Ascending aorta (tissue), 2 donors: ENCODE measurements at places on chromosomes 2 and 18. TPM values are rescaled to one million over a fixed set of nuclear protein-coding genes. Genes with fewer than 3 reads are reported as not detected.

- no peak for DNase-seq
- H3K36me3 ChIP-seq, result no peaks in the 10 kb centered on the region
- no peak overlapping the region for H3K4me3 ChIP-seq
- no peaks in the 10 kb centered on the region for H3K4me1 ChIP-seq
- no peak overlapping the region for H3K27ac ChIP-seq
- no peaks in the 10 kb centered on the region for H3K27me3 ChIP-seq
Observed at GRCh38 chr2:139033300-139033699, 253.1 kb upstream of the NXPH2 start.

DNA sequence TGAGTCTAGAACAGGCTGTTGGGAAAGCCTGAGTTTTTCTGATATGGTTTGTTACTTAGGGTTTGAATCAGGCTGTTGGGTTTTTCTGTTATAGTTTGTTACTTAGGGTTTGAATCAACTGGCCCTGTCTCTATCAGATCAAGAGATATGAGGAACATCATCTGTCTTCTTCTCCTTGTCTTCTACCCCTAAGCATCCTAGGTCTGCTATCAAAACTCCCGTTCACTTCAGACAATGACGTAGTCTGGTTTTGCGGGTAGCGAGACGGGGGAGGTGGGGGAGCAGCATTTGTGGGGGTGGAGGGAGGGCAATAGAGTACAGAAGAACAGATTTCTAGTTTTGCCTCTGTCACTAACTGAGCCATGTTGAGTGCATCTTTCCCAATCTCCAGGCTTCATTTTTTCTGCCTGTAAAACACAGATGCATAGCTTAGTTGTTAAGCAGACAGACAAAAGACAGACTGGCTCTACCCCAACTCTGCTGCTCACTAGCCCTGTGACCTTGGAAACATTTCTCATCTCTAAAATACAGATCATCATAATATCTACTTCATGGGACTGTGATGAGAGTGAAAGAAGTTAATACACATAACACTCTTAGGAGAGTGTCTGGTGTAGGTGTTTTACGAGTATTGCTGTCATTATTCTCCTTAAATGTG lies 9.1 kb downstream of the TNP1 start:
- H3K27me3 ChIP-seq, result no peaks in the 10 kb centered on the region
- H3K27ac ChIP-seq, result no peak overlapping the region
- H3K4me3 ChIP-seq, result no peak overlapping the region
- no peak for DNase-seq
- H3K4me1 ChIP-seq, result no peaks in the 10 kb centered on the region

DNA sequence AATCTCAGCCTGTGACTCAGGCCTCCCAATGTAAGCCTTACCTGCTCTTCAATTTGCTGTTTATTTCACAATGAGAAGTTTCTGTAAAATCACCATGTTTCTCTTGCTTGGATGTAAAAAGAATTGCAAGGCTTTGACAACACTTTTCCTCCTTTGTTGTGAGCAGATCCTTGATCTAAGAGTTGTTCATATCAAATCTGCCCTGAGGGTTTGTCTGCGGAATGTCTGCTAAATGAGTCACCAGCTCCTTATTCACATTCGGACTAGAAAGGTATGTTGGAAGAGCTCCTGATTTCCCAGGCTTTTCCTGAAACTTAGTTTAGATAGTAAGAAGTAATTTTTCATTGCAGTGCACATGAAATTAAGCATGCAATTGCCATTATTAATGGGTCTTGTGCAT lies 268.2 kb upstream of the TCF4 start:
- DNase-seq, result no peak
- H3K4me3 ChIP-seq, result no peak overlapping the region
- no peaks in the 10 kb centered on the region for H3K36me3 ChIP-seq
- H3K27me3 ChIP-seq, result no peaks in the 10 kb centered on the region
- H3K27ac ChIP-seq, result no peak overlapping the region

- no peak overlapping the region for H3K27ac ChIP-seq
- no peak for DNase-seq
Observed at GRCh38 chr18:8469544-8470130, 139.6 kb upstream of the RAB12 start.

- no peak overlapping the region for H3K27ac ChIP-seq
- DNase-seq, result no peak
- no peaks in the 10 kb centered on the region for H3K4me1 ChIP-seq
Observed at GRCh38 chr2:108076527-108076926, 90.2 kb downstream of the SLC5A7 start.

DNA sequence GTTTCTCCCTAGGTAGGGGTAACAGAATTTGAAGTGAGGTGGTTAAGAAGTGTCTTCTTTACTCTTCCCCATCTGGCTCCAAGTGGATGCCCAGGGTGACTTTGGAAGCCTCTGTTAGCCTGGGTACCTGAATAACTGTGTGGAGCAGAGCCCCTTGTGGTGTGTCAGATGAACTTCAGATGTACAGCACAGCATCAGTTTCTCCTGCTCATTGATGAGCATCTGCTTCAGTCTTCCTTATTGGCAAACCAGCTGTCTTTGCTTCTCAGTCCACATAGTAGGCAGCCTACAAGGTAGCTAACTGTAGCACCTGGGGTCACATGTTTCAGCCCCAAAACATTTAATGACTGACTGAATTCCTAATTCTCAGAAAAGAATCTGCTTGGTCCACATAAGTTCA lies 56.2 kb upstream of the ATP8B1 start:
- DNase-seq, result no peak
- H3K4me3 ChIP-seq, result no peak overlapping the region
- H3K27me3 ChIP-seq, result no peaks in the 10 kb centered on the region
- no peaks in the 10 kb centered on the region for H3K36me3 ChIP-seq
- no peak overlapping the region for H3K27ac ChIP-seq

DNA sequence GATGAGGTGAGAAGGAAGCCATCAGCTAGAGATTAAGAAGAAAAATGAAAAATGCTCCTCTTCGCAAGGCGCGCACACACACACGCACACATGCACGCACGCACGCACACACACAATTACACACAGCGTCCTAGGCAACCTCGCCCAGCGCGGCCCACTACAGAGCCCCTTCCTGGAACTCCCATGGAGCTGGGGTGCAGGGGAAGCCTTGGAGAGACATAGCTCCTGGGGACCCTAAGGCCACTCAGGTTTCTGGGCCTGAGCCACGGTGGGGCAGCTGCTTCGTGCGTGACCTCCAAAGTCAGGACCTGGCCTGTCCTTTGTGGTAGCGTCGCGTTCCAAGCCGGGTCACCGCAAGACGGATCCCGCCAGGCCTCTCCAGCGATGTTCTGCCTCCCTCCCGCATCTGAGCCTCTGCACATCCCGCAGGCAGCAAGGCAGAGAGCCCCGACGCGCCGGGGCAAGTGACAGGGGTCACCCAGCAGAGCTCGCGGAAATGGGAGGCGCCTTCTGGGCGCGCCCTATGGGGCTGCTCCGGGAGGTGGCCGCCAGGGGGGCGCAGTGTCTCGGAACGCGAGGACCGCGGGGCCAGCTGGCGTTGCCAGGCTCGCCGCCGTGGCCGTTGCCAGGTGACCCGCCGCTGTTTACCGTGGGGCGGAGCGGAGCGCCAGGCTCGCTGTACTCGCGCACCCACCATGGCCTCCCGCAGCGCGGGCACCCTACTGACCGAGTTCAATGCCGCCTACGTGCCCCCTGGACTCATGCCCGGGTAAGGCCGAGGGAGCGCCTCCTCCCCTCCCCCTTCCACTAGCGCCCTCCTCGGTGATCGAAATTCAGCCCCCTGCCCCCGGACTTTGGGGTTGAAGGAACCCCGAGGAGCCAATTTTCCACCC lies 79.0 kb downstream of the CIB4 start:
- DNase-seq, result peak; percentile 63
- H3K27me3 ChIP-seq, result no peaks in the 10 kb centered on the region
- no peak overlapping the region for H3K27ac ChIP-seq
- H3K4me3 ChIP-seq, result peak overlapping the region; percentile 59

DNA sequence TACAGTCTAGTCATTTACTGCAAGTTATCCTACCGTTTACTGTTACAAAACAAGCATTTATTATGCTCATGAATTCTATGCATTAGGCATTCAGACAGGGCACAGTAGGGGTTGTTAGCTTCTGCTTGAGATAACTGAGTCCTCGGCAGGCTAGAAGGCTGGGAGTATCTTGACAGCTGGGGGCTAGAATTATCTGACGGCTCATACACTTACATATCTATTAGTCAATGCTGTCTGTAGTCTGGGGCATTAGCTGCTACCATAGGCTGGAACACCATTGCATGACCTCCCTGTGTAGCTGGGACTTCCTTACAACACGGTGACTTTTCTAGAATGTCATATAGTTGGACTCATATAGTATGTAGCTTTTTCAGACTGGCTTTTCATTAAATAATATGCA lies 61.9 kb upstream of the ALK start:
- no peak for DNase-seq
- no peak overlapping the region for H3K27ac ChIP-seq
- no peaks in the 10 kb centered on the region for H3K36me3 ChIP-seq
- no peaks in the 10 kb centered on the region for H3K27me3 ChIP-seq
- no peak overlapping the region for H3K4me3 ChIP-seq
- no peaks in the 10 kb centered on the region for H3K4me1 ChIP-seq

DNA sequence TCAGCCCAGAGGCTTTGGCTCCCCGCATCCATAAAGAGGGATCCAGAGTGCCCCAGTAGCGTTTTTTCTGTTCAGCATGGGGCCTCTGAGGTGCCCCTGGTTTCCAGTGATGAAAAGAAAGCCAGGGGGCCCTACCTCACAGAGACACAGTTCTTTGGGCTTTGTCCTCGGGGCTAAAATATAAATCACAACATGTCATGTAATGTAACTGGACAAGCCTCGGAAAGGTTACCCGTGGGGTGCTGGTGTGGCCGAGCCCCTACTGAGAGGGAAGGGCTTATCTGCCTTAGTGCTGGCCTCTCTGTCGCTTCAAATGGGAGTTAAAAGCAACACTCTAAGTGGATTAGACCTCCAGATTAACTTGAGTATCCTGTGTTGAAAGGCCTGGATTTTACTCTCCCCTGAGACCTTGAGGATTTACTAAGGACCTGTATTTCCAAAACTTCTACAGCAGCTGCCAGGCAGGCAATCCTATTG lies 251.6 kb upstream of the APCDD1 start:
- DNase-seq, result no peak
- no peaks in the 10 kb centered on the region for H3K4me1 ChIP-seq
- H3K27me3 ChIP-seq, result no peaks in the 10 kb centered on the region
- no peak overlapping the region for H3K4me3 ChIP-seq

DNA sequence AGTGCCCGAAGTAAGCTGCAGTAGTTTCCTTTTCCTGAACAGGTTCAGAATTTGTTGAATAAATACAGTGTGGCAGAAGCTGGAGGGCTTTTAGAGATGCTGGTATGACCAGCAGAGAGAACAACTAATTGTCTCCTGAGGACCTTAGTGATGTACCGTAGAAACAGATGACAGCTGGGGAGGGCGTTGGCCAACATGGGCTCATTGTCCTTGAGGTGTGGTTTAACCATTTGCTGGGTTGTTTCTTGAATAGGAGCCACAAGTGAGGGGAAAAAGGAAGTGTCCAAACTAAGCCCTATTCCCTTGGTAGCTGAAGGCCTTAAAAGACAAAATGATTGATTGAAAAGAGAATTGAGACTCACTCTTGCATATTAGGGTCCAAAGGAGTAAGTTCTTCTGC lies 11.7 kb upstream of the FAM228A start:
- DNase-seq, result no peak
- H3K4me3 ChIP-seq, result no peak overlapping the region
- no peaks in the 10 kb centered on the region for H3K27me3 ChIP-seq
- H3K27ac ChIP-seq, result no peak overlapping the region

- H3K4me3 ChIP-seq, result no peak overlapping the region
- H3K36me3 ChIP-seq, result no peaks in the 10 kb centered on the region
- H3K27me3 ChIP-seq, result no peaks in the 10 kb centered on the region
- H3K4me1 ChIP-seq, result no peaks in the 10 kb centered on the region
- peak overlapping the region; percentile 4 for H3K27ac ChIP-seq
- no peak for DNase-seq
Observed at GRCh38 chr2:188524519-188525113, 232.9 kb downstream of the GULP1 start.

DNA sequence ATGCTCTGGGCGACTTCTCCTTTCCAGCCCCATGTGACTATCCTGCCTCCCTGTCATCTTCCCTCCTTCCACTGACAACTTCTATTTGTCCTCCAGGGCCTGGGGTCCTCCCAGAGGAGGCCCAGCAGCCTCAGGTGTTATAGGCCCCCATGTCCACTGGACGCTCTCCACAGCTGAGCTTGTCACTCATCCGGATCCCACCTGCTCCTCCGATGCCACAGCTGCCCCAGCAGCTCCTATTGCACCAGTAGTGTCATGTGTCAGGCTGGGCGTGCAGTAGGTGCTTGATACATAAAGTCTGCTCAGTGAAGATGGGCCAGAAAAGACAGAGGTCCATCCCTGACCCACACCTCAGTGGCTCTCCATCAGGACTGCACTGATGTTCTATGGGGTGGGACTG lies 305.7 kb upstream of the MYT1L start:
- no peak overlapping the region for H3K4me3 ChIP-seq
- no peaks in the 10 kb centered on the region for H3K4me1 ChIP-seq
- no peaks in the 10 kb centered on the region for H3K36me3 ChIP-seq
- DNase-seq, result no peak

GRCh38 chr2:121372721-121373353 lies 87.8 kb upstream of the TFCP2L1 start:
- H3K4me3 ChIP-seq, result no peak overlapping the region
- no peaks in the 10 kb centered on the region for H3K27me3 ChIP-seq
- DNase-seq, result no peak

DNA sequence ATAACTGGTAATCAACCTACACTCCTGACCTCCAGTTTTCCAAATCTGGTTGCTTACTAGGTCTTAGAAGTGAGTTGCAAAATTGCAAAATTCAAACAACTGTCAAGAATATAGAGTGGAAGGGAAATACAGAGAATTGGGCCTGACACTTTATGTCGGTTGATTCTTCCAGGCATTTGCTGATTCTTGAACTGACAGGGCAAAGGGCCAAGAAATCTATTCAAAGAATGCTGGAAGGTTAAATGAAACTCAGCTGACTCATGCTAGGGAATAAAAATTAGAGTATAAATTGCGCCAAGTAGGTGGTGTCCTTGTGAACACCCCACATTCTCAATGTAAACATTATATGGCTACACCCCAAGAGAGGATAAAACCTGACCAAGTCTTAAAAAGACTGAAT lies 21.5 kb upstream of the ZSCAN30 start:
- DNase-seq, result no peak
- peaks cover 29% of the 10 kb centered on the region for H3K36me3 ChIP-seq
- H3K4me1 ChIP-seq, result no peaks in the 10 kb centered on the region
- H3K27ac ChIP-seq, result no peak overlapping the region
- H3K4me3 ChIP-seq, result no peak overlapping the region
- H3K27me3 ChIP-seq, result no peaks in the 10 kb centered on the region

- no peaks in the 10 kb centered on the region for H3K27me3 ChIP-seq
- H3K27ac ChIP-seq, result no peak overlapping the region
- no peaks in the 10 kb centered on the region for H3K4me1 ChIP-seq
- DNase-seq, result no peak
Observed at GRCh38 chr2:79855264-79856006, 342.6 kb downstream of the CTNNA2 start.

- H3K4me1 ChIP-seq, result no peaks in the 10 kb centered on the region
- H3K36me3 ChIP-seq, result no peaks in the 10 kb centered on the region
- no peaks in the 10 kb centered on the region for H3K27me3 ChIP-seq
- H3K4me3 ChIP-seq, result no peak overlapping the region
Observed at GRCh38 chr2:240788482-240788881, 31.5 kb downstream of the KIF1A start.

The SIX3 gene
- total RNA-seq, result not detected

The GATA6 gene
- 89.3 TPM for total RNA-seq

The IL1R2 gene
- 25.4 TPM for total RNA-seq

The LOXHD1 gene
- total RNA-seq, result not detected

The DUSP19 gene
- 1.3 TPM for total RNA-seq

The SERPINB10 gene
- not detected for total RNA-seq
